ENCODE measurements at places on chromosomes 4 and X. TPM values are rescaled to one million over a fixed set of nuclear protein-coding genes. Genes with fewer than 3 reads are reported as not detected.

GRCh38 chr4:144449611-144450010 lies 196.3 kb upstream of the HHIP start:
- H3K36me3 ChIP-seq, result no peaks in the 10 kb centered on the region
- no peak for DNase-seq
- H3K4me1 ChIP-seq, result no peaks in the 10 kb centered on the region

DNA sequence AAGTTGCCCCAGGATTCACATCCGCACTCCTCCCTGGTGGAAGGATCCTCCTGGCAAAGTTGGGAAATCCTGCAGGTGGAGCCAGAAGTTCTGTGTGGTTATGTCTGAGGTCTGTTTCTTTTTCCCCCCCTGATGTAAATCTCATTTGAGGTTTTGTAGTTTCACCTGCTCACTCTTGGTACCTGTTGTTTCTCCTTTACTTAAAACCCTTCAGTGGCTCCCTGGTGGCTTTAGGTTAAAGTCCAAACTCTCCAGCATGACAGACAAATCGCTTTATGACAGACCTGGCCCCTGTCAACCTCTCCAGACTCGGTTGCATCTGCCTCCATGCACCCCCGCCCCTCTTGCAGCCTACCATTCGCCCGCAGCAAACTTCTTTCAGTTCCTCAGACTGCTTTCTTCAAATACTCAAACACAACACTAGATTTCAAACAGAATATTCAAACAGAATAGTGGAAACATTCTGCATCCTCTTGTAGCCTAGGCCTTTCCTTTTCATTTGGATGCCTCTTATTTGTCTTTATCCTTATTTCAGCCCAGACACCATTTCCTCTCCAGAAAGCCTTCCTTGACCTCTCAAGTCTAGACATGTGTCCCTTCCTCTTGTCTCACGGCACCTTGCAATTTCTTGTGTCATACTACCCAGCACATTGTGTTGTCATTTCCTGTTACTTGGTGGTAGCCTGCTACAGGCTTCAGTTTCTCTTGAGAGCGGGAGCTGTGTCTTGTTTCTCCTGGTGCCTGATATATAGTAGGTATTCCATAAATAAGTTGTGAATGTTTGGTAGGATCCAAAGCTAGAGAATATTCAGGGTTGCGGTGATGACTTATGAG lies 24.8 kb downstream of the IL13RA1 start:
- no peak for DNase-seq
- peaks cover 6% of the 10 kb centered on the region for H3K4me1 ChIP-seq
- H3K27ac ChIP-seq, result no peak overlapping the region
- no peaks in the 10 kb centered on the region for H3K36me3 ChIP-seq

DNA sequence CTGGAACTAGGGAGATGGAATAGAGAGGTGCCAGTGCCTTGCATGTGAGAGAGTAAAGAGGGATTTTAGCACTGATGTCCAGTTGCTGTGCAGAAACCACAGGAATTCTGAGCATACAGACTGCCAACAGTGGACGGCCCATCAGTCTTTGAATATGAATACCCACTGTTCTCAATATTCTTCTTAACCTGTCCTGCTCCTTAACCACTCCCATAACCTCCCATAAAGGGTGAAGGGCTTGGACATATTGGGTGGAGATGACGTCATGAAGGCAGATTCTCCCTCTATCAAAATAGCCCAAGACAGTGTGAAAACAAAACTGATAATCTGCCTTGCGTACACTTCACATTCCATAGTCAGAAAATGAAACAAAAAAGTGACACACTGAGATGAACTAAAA lies 1313.7 kb upstream of the PABPC4L start:
- H3K27ac ChIP-seq, result no peak overlapping the region
- H3K27me3 ChIP-seq, result no peaks in the 10 kb centered on the region
- DNase-seq, result no peak
- no peak overlapping the region for H3K4me3 ChIP-seq

DNA sequence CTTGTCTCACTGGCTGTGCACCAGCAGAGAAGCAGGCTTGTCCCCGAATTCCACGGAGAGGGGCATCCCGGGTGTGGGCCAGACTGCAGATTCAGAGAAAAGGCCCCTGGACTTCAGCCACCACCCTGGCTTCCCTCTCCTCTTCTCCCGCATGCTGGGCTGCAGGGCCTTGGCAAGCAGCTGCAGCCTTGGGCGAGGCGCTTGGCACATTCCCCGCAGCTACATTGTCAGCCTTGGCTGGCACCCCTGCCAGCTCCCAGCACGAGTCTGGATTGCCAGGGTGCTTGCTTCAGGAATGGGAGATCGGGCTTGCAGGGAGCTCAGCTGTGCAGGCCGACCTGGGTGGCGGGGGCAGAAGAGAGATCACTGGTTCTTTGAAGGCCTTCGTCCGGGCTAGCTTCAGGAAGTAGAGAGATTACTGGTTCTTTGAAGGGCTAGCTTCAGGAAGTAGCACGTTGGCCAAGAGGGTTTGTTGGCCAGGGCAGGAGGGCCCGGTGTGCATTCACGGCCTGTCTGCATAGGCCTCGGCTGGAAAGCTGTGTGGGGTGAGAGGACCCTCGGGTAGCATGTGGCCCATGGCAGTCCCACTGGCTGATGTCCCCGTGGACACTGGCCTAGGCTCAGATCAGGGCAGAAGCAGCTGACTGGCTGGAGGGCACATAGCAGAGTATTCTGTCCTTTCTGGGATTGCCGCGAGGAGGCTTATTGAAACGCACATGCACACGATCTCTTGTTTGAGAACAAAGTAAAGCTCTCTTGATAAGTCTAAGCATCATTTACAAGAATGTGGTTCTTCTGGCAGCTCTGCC lies 2.7 kb downstream of the ABCD1 start:
- H3K4me1 ChIP-seq, result peaks cover 41% of the 10 kb centered on the region
- peak overlapping the region; percentile 66 for H3K4me3 ChIP-seq
- H3K27ac ChIP-seq, result peak overlapping the region; percentile 83
- peaks cover 31% of the 10 kb centered on the region for H3K36me3 ChIP-seq

The STK26 gene
- 56.0 TPM for total RNA-seq
